ENCODE measurements at places on chromosomes 6 and 20. TPM values are rescaled to one million over a fixed set of nuclear protein-coding genes. Genes with fewer than 3 reads are reported as not detected.

DNA sequence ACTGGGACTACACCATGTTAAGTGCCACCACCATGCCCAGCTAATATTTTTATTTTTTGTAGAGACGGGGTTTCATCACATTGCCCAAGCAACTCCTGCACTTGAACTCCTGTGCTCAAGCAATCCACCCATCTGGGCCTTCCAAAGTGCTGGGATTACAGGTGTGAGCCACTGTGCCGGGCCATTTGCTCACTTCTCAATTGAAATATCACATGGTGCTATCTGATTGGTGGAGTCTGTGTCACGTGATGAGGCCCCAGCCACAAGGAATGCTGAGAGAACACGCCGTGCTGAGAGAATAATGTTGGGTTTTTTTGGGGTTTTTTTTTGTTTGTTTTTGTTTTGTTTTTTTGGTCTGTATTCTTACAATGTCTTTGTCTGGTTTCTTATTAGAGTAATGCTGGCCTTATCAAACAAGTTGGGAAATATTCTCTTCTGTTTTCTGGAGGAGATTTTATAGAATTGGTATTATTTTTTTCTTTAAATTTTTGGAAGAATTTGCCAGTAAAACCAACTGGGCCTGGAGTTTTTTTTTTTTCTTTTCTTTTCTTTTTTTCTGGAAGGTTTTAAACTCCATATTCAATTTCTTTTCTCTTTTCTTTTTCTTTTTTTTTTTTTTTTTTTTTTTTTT lies 183.2 kb upstream of the KCNG1 start:
- no peak overlapping the region for H3K4me3 ChIP-seq
- H3K27ac ChIP-seq = no peak overlapping the region
- no peaks in the 10 kb centered on the region for H3K4me1 ChIP-seq
- H3K36me3 ChIP-seq = no peaks in the 10 kb centered on the region
- DNase-seq = no peak
- peaks cover 8% of the 10 kb centered on the region for H3K27me3 ChIP-seq

GRCh38 chr6:107600936-107601335 lies 111.0 kb downstream of the SOBP start:
- H3K4me3 ChIP-seq = no peak overlapping the region
- DNase-seq = no peak
- no peaks in the 10 kb centered on the region for H3K4me1 ChIP-seq
- H3K27me3 ChIP-seq = no peaks in the 10 kb centered on the region

DNA sequence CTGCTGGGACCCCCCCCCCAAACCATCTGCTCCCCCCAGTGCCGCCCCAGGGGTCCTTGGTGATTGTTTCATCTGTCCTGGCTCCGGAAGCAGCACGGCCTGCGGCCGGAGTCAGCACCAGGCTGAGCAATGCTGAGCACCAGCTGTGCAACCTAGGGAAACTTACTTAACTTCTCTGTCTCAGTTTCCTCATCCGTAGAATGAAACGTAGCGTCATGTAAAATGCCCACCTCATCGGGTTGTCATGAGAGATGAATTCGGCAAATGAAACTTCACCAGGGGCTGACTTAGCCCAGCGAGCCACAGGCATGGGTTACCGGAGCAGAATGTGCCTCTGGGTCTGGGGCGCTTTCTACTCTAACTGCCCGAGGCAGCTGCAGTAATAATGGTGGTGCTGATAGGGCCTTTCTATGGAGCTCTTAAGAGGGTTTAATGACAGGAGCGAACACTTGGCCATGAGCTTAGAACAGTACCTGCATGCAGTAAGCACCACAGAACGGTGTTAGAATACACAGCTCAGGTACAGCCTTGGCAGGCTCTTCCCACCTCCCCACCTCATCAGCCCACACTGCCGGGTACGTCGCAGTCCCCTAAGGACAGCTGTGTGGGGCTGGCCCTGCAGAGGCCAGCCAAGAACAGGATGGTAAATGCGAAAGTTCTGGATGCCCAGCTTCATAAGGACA lies 1.7 kb downstream of the THBS2 start:
- H3K27ac ChIP-seq = no peak overlapping the region
- no peaks in the 10 kb centered on the region for H3K36me3 ChIP-seq
- H3K4me3 ChIP-seq = no peak overlapping the region
- no peak for DNase-seq

SYCP2L gene
- total RNA-seq = not detected

LRRN4 gene
- total RNA-seq = not detected

GRCh38 chr6:48747040-48747439 lies 636.0 kb upstream of the PTCHD4 start:
- H3K36me3 ChIP-seq = no peaks in the 10 kb centered on the region
- H3K27me3 ChIP-seq = no peaks in the 10 kb centered on the region
- no peak overlapping the region for H3K4me3 ChIP-seq
- no peaks in the 10 kb centered on the region for H3K4me1 ChIP-seq
- H3K27ac ChIP-seq = no peak overlapping the region

SLA2 gene
- 28.7 TPM for total RNA-seq

EYS gene
- total RNA-seq = not detected

- H3K4me1 ChIP-seq = no peaks in the 10 kb centered on the region
- no peak overlapping the region for H3K27ac ChIP-seq
- DNase-seq = no peak
- no peaks in the 10 kb centered on the region for H3K27me3 ChIP-seq
- no peaks in the 10 kb centered on the region for H3K36me3 ChIP-seq
Measured at GRCh38 chr20:58287638-58288037, 21.9 kb upstream of the RAB22A start.

All from CD4-positive, alpha-beta memory T cell (primary cell).